ENCODE measurements at places on chromosomes 6 and 20.

- DNase-seq, result no peak
These were observed 73.6 kb downstream of the RSPH3 start for GRCh38 chr6:158926414-158926813.

GRCh38 chr6:142356201-142356883 lies 54.5 kb downstream of the ADGRG6 start:
- no peak for DNase-seq

GRCh38 chr6:147811913-147812629 lies 303.6 kb downstream of the SAMD5 start:
- no peak for DNase-seq

GRCh38 chr20:37309936-37310590 lies 20.6 kb downstream of the MANBAL start:
- no peak for DNase-seq

DNA sequence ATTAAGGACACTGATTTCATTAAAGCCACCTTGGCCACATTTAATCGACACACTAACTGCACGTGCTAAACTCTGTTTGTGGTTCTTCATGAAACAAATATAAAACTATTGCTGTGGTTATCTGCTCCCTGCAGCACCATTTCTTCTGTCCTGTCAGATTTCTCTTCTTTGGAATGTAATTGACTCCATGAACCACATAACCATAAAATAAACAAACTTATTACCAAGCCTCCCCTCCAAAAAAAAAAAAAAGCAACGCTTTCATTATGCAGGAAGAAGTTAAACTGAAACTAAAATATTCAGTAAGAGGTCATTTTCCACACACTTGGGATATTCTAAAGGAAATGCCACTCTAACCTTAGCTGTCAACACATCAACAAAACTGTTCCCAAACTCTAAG lies 319.1 kb upstream of the NT5E start:
- DNase-seq, result no peak

DNA sequence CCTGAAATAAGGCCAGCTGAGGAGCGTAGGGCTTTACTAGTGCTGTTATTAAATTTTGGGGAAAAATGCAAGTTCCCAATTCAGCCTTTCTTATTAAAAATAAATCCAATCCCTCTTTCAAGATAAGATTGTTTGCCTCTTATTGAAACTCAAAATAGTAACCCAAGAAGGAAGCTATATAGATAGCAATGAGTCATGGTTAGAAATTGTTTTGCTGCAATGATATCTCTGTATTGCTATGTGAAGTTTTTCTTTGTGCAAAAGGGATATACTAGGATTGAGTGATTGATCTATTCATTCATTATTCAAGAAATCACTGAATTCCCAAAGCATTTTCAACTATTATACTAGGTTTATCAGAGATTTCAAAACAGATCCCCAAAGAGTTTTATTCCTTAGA lies 93.0 kb upstream of the HDAC2 start:
- DNase-seq, result no peak

DNA sequence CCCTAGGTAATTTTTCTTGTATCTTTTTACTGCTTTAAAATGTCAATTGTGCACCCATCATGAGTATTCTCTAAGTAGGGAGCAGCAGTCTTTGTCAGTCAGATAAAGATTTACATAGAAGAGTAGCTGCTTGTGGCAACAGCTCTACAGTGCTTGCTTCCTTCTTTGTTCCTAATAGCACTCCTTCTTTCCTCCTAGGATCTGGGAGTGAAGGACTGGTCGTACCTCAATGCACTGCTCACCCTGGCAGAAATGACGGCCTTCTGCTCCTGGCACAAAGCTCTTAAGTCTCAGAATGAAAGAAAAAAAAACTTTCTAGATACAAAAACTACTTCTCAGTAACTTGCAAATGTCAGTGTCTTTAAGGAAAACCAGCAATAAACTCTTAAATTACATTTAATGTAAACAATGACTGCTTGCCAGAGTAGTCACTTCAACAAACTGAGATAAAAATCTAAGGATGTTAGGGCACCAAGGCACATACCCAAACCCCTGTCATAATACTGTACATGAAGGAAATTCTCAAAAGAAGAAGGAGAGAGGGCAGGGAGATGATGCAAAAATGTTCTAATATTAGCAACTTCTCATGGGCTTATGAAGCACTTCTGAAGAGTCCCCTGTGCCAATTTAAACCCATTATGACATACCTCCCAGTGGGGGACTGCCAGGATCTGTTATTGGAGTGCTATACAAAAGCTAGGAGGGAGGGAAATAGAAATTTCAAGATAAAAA lies 34.0 kb downstream of the NCOA6 start:
- DNase-seq, result peak; percentile 54

- DNase-seq, result peak; percentile 54
These were observed 8.8 kb upstream of the SRSF6 start for GRCh38 chr20:43448748-43449535.

GRCh38 chr6:138008791-138009190 lies 98.4 kb downstream of the PERP start:
- no peak for DNase-seq

DNA sequence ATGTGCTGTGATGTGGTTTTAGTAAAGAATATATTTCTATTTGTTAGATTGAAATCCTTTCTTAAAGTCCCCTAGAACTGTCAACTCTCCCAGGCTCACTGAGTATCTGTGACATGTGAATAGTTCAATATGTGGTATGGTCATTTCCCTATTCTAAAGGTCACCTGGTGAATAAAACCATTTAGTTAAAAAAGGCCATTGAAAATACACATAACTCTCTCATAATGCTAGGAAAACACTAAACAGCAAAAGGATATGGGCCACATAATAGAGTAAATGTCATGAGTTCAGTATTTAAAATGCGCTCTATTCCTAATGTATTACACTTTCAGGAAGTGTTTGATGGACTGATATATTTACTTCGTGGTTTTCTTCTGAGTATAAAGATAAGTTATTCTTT lies 420.9 kb upstream of the JAG1 start:
- no peak for DNase-seq

DNA sequence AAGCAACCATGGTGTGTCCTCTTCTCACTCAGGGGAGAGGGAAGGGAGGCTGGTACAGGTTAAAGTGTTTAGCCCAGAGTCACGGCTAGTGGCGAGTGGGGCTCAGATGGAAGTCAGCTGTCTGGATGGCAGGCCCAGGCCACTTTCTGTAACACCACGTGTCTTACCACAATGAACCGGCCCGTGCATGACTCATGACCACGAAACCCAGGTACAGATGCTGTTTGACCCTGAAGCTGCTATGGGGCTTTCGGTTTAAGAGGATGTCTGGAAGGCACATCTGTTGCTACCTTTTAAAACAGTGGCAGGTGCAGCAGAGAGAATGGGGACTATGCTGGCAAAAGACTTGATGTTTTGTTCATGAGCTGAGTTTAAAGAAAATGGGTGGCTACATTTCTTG lies 36.5 kb upstream of the MPC1 start:
- no peak for DNase-seq

DNA sequence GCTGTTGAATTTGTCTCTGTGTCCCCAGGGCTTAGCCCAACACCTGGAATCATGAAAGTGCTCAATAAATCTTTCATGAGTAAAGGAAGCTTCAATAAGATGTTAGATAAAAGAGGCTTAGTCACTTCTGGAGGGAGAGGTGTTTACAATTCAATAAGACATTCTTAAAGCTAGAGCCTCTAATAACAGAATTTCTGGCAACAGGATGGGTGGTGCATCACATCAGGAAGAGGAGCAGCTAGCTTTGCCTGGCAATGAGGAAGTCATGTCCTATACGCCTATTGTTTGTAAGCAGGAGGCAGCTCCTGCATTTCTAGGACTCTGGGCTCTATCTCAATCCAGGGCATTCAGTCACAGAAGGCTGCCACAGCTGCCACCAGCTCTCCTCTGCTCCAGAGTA lies 638.5 kb downstream of the EPM2A start:
- DNase-seq, result peak; percentile 12

GRCh38 chr6:126804332-126805064 lies 314.0 kb upstream of the RSPO3 start:
- DNase-seq, result peak; percentile 33

GRCh38 chr6:153092082-153093013 lies 38.7 kb downstream of the RGS17 start:
- DNase-seq, result no peak

DNA sequence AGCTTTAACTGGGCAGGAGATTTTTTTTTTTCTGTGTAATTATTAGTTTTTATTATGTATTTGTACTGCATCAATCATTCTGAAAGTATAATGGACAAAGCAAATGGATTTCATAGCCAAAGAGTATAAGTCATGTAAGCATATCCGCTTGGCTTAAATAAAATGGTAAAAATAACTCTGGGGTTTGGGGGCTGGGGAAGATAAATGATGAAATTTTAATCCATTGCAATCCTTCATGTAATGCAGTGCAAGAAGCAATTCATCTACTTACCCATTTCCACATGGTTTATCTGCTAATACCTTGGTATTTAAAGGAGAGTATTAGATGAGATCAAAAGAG lies 781.4 kb downstream of the QKI start:
- no peak for DNase-seq

DNA sequence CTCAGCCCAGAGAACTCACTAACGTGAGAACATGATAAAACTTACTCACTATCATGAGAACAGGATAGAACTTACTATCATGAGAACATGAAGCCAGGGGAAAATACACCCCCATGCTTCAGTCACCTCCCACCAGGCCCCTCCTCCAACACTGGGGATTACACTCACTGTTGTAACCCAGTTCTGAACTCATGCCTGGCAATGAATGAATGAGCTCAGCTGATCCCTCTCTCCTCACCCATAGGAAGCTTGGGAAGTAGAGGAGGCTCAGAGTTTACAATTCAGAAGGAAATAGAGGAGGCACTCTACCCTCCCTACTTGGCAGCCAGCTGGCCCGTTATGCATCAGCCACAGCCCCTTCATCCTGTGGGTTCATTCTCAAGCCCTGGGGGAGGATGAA lies 102.5 kb downstream of the EYA2 start:
- DNase-seq, result no peak

DNA sequence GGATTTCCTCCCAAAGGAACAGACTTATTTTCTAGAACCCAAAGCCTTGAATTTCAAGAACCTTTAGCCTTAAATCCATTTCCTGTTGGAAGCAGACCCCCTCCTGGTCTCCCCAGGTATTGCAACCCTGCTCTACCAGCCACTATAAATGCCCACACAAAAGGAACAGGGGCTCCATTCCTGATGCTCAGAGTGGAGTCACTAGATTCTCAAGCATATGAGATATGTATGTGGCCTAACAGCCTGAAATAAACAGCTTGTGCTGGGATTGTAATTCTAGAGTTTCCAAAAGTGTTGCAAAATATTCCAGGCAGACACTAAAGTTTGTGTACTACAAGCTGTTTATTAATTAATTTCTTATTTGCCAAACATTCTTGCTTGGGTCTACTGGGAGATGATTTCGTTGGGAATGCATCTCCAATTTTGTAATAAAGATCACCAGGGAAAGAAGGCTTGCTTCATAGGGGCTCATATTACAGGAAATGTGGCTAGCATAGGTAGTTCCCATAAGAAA lies 44.8 kb downstream of the RIPOR3 start:
- DNase-seq, result no peak

GRCh38 chr6:123592426-123592825 lies 44.3 kb downstream of the TRDN start:
- DNase-seq, result no peak

GRCh38 chr6:152566103-152566875 lies 70.9 kb downstream of the SYNE1 start:
- no peak for DNase-seq

GRCh38 chr6:127855542-127856159 lies 45.2 kb downstream of the THEMIS start:
- no peak for DNase-seq

DNA sequence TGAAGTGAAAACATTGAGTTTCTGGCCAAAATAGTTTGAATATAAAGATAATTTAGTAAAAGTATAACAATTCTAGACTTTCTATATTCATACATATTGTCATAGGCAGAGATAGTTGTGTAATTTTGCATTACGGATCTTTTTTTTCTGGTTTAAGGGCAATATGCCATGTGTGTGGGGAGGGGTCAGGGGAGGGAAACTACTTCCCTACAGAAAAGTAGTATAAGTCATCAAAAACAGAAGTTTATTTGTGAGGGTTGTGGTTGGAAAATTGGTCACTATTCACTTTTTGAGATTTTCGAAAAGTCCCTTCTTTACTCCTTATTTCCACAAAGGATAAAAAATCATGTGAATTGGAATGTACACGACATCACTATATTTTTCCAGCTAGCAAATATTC lies 288.2 kb upstream of the PREP start:
- no peak for DNase-seq

DNA sequence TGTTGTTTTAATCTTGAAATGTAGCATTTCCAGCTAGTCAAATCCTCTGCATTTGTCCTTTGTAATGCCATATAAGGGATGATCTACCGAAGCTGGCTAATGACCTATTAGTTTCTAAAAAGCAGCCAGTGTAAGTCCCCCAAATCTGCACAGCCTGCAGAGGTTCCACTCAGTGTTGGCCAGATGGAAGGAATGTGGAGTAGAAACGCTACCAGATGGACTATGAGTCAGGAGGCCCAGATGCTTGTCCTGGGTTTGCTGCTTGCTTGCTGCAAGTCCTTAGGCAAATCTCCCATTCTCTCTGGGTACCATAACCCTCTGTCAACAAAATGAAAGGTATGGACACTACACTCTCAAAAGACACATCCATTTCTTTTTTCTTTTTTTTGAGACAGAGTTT lies 149.8 kb downstream of the BTBD9 start:
- DNase-seq, result peak; percentile 83

GRCh38 chr20:41228858-41229257 lies 88.7 kb downstream of the ZHX3 start:
- DNase-seq, result peak; percentile 67

DNA sequence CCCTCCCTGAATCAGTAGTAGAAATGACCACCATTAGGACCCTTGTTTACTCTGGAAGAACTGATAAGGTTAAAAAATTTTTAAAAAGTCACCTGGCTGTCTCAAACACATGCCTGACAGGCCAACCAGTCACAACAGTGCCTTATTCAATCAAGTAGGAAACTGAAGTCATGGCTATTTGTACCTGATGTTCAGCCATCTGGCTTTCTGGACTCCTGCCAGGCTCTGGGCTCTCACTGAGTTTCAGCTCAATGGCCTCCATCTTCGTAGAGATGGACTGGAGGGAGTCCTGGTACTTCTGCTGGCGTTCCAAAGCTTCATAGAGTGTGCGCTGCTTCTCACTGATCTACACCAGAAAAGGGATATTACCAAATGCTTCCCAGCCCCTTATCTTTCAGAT lies 343.8 kb downstream of the SYNE1 start:
- peak; percentile 76 for DNase-seq

DNA sequence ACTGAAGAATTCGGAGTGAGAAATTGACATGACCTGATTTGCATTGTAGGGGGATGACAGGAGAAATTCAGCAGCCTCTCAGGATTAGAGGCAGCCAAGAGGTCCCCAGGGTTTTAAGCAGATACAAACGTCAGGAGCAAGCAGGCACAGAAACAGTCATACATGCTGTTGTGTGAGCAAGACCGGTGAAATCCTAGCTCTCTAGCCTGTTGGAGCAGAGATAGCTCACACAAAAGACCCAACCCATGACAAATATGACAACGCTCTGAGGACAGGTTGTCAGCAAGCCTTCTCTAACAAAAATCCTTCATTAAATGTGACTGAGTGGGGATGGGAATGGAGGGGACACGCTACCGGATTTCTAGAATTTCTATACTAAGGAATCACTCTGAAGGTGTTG lies 23.0 kb upstream of the AKAP12 start:
- DNase-seq, result peak; percentile 62

- no peak for DNase-seq
These were observed 313.5 kb downstream of the SLC35F1 start for GRCh38 chr6:118220429-118221128.
